ENCODE measurements at places on chromosomes 1 and 21. TPM values are rescaled to one million over a fixed set of nuclear protein-coding genes. Genes with fewer than 3 reads are reported as not detected.

NLRP3 gene
- not detected for total RNA-seq

MEGF6 gene
- 239 TPM for total RNA-seq

GRCh38 chr1:234525099-234525799 lies 46.3 kb upstream of the TARBP1 start:
- no peak for DNase-seq

DNA sequence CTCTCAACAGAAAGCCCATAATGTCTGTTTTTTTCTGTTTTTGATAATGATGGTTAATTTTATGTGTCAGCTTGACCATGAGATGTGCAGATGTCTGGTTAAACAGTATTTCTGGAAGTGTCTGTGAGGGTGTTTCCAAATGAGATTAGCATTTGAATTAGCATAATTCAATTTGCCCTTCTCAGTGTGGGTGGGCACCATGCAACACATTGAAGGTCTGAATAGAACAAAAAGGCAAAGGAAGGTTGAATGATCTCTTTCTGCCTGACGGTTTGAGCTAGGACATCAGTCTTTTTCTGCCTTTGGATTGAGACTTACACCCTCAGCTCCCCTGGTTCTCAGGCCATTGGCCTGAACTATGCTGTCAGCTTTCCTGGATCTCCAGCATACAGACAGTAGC lies 34.9 kb upstream of the SPATA6 start:
- DNase-seq: no peak

DNA sequence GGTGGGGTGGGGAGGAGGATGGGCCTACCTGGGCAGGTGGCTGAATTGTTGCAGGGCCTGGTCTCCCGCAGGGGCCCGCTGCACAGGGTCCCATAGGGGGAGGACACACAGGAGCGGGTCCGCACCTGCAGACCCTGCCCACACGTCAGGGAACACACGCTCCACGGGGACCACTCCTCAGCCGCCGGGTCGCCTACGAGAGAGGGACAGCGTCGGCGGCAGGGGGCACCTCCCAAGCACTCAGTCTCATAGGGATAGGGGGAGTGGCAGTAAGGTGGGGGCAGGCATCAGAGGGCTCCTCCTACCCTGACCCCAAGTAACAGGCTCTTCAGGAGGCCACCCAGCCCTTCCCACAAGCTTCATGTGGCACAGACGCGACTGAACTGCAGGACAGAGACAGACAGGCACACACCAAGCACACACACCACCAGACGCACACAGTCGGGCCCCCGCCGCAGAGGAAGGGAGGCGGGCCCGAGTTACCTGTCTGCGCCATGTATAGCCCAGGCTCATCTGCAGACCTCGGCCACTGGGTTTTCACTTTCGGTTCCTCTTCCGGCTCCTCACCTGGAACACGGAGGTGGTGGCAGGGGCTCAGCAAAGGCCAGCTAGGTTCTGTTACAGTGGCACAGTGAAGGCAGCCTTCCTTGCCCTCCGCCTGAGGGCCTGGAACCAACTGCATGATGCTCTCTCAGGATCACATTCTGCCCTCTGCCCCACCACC lies 19.8 kb downstream of the ADGRB2 start:
- no peak for DNase-seq

DNA sequence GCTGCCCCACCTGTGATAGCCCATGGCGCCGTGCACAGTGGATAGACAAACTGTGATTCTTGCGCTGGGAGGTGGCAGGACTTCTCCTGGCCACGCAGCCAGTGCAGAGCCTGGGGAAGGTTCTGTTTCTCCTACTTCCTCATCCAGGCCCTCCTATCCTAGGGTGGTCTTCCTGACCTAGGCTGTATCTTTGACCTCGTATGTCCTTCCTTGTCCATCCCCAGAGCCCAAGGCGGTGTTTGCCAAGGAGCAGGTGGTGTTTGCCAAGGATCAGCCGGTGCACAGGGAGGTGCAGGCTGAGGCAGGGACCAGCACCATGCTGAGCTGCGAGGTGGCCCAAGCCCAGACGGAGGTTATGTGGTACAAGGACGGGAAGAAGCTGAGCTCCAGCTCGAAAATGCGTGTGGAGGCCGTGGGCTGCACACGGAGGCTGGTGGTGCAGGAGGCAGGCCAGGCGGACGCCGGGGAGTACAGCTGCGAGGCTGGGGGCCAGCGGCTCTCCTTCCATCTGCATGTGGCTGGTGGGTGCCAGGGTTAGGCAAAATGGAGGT lies 63.9 kb downstream of the OBSCN start:
- DNase-seq: no peak

- DNase-seq: no peak
Measured at GRCh38 chr1:214523124-214523824, 28.1 kb downstream of the PTPN14 start.

DNA sequence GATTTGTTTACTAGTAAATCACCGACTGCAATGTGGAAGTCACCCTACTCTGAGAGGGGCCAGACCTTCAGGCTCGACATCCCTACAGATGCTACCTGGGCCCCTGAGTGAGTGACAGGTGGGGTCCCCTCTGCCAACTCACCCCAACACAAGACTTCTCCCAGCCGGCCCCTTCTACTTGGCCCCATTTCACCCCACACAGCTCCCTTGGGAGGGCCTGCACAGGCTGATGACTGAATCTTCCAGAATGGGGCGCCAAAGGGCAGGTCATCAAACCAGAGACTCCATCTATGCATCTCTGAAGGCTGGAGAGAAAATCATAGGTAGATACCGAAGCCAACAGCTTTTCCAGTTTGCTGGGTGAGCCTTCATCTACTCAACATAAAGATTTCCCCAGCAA lies 9.4 kb upstream of the S100A8 start:
- DNase-seq: no peak
